Activated effector memory CD4-positive, alpha-beta T cell treated with Interleukin-2 at 50 U/mL for 16 hours (primary cell): ENCODE measurements at places on chromosomes 4 and X.

DNA sequence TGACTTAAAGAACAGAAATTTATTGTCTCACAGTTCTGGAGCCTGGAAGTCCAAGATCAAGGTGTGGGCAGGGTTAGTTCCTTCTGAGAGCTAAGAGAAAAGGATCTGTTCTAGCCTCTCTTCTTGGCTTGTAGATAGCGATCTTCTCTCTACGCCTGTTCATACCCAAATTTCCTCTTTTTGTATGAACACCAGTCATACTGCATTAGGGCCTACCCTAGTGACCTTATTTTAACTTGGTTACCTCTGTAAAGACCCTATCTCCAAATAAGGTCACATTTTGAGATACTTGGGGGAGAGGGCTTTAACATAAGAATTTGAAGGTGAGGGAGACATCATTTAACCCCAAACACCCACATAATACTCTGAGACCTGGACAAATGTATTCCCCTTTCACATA lies 55.6 kb upstream of the SPP1 start:
- no peak for DNase-seq

DNA sequence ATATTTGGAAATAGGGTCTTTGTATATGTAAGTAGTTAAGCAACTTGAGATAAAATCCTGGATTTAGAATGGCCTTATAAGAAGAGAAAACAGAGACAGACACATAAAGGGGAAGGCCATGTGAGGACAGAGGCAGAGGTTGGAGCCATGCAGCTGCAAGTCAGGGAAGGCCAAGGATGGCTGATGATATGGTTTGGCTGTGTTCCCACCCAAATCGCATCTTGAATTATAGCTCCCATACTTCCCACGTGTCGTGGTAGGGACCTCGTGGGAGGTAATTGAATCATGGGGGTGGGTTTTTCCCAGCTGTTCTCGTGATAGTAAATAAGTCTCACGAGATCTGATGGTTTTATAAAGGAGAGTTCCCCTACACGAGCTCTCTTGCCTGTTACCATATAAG lies 76.3 kb downstream of the STK32B start:
- no peak for DNase-seq

GRCh38 chrX:41542536-41542935 lies 95.4 kb downstream of the NYX start:
- no peak for DNase-seq

GRCh38 chr4:147709999-147710398 lies 21.9 kb upstream of the ARHGAP10 start:
- DNase-seq: no peak

GRCh38 chr4:138790706-138791340 lies 224.8 kb upstream of the NOCT start:
- no peak for DNase-seq

DNA sequence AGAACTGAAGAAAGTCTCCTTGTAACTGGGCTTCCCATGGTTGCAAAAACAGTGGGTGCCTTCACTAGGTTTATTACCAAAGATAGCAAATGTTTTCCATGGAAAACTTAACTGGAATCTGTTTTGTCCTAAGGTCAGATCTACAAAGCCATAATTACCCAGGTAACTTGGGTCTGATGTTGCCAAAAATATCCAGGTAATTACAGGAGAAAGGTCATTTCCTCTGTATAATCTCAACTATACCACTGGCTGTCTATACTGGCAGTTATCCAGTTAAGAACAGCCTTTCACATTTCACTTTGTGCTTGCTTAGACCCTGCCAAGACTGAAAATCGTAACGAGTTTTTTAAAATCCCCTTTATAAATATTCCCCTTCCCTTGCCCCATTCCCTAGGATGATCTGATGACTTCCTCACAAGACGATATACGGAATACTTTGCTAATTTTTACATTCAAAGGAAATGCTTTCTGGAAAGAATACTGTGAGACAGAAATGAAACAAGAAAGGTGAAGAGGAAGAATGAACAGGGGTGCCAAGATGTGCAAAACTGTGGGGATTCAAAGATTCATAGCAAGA lies 105.5 kb downstream of the MAML3 start:
- DNase-seq: no peak

DNA sequence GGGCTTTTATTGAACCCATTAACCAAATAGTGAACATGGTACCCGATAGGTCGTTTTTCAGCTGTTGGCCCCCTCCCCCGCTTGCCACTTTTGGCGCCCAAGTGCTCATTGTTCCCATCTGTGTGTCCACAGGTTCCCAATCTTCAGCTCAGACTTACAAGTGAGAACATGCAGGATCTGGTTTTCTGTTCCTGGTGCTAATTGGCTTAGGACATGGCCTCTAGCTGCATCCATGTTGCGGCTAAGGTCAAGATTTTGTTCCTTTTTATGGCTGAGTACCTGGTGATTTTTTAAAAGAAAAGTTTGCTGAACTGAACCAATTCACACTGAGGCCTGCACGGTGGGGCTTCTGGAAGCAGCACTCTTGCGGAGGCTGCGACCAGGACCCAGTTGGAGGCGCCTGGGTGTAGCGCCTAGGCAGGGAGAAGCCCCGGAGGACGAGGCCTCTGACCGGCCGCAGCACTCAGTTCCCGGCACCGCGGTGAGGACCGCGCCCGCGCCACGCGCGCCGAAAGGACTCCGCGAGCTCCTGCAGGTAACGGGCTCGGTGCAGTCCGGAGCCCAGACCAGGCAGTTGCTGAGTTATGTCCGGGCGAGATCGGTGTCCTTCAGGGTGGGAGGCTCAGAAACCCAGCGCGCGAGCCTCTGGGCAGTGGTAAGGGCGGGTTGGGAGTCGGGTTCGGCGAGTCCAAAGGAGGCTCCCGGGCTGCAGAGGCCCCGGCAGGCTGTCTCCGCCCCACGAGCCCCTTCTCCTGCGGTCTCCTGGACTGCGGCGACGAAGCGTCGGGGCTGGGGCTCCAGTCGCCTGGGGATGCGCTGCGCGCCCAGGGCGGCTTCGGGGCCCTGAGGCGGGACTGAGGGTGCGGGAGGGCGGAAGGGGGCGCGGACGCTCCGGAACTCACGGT lies 15.8 kb upstream of the SLC25A4 start:
- no peak for DNase-seq

DNA sequence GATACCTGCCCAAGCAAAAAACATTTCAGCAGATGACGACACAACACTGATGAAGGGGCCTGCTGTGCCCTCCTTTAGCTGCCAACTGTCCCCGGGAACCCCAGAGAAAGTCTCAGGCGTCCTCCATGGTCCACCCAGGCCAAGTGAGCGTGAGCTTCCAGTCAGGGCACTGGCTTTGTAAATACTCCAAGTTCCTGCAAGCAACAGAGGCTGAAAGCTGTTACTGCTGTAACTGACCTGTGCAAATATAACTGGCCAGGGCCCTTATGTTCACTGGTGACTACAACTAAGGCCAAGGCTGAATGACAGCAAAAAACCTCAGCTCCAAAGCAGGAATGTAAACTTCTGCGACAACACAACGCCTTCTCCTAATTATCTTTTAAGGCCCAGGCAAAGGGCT lies 8.2 kb downstream of the WDR1 start:
- no peak for DNase-seq

- no peak for DNase-seq
Measured at GRCh38 chr4:73006286-73006990, 63.1 kb downstream of the COX18 start.
